ENCODE measurements at places on chromosomes 2 and 18.

DNA sequence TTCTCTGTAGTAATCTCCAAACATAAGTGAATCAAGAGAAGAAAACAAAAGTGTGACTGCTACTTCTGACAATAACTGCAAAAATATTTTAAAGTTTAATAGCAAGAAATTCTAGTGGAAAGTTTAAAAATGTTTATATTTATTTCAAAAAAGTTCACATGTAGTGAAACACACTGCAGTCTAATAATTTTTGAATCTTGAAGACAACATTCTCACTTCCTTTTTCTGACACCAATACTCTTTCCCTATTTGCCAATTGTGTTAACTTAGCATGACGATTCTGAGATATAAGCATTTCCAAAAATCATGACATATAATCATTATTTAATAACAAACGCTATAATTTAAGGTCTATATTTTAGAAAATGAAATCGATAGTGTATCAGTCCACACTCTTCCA, 429.1 kb upstream of the PKDCC start:
- H3K4me1 ChIP-seq, result no peaks in the 10 kb centered on the region
- no peaks in the 10 kb centered on the region for H3K36me3 ChIP-seq
- H3K27me3 ChIP-seq, result no peaks in the 10 kb centered on the region
- H3K4me3 ChIP-seq, result no peak overlapping the region

GRCh38 chr18:68734308-68734707, 19.4 kb upstream of the TMX3 start:
- H3K27me3 ChIP-seq, result no peaks in the 10 kb centered on the region
- no peak overlapping the region for H3K27ac ChIP-seq
- no peaks in the 10 kb centered on the region for H3K4me1 ChIP-seq
- no peak overlapping the region for H3K4me3 ChIP-seq

DNA sequence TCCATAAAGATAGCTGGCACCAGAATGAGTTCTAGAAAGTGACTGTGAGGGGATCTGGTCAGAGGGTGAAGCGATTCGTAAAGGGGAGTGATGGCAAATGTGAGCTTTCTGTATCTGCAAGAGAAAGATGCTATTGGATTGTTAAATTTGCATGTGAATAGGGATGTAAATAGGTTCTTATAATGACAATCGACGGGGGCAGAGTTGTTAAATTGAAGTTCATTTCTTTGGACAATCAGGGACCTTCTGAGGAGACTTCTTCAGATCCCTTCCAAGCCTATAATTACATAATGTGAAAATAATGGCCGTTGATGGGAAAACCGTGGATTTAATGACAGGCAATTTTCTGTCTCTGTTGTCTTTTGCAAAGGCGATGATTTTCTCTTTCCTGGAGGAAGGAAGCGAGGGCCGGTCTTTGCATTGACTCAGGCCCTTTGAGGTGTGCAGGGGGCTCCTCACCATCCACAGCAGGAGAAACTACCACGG, 52.2 kb upstream of the TMEM18 start:
- no peaks in the 10 kb centered on the region for H3K4me1 ChIP-seq
- H3K36me3 ChIP-seq, result no peaks in the 10 kb centered on the region
- H3K4me3 ChIP-seq, result no peak overlapping the region
- no peak overlapping the region for H3K27ac ChIP-seq
- DNase-seq, result no peak

GRCh38 chr2:25790074-25790790, 88.1 kb downstream of the ASXL2 start:
- no peaks in the 10 kb centered on the region for H3K36me3 ChIP-seq
- H3K27ac ChIP-seq, result no peak overlapping the region
- H3K27me3 ChIP-seq, result no peaks in the 10 kb centered on the region
- no peaks in the 10 kb centered on the region for H3K4me1 ChIP-seq
- no peak overlapping the region for H3K4me3 ChIP-seq
